ENCODE measurements at places on chromosomes 5 and 9.

DNA sequence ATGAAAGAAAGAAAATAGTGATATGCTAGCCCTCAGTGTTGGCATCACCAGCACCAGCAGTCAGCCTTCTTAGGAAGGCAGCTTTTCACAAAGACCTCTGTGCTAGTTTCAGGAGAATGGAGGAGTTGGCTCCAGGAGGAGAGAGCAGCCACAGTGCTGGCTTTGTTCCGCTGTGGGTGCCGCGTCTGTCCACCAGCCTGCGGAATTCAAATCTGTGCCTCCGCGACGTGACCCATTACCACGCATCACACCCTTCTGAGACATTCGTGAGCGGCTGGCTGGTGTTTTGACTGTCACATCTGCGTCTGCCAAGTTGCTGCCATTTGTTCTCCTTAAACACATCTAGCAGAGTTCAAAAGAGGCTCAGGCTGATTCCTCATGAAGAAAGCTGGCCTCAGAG, 34.4 kb downstream of the SNX18 start:
- no peak for DNase-seq

DNA sequence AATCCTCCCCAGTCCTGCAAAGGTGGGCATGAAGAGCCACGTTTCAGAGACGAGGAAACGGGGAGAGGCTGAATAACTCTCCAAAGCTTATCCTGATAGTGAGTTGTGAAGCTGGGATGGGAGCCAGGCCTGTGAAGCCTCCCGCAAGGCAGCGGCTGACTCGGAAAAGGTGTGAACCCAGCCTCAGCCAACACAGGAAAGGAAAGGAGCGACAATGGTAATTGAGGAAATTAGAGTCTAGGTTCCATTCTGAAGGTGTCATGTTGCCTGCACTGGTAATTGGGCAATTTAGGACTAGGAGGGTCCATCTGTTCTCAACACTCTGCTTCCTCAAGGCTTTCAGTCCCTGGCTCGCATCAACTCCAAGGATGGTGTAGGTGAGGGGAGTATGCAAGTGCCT, 83.4 kb downstream of the LIFR start:
- no peak for DNase-seq

DNA sequence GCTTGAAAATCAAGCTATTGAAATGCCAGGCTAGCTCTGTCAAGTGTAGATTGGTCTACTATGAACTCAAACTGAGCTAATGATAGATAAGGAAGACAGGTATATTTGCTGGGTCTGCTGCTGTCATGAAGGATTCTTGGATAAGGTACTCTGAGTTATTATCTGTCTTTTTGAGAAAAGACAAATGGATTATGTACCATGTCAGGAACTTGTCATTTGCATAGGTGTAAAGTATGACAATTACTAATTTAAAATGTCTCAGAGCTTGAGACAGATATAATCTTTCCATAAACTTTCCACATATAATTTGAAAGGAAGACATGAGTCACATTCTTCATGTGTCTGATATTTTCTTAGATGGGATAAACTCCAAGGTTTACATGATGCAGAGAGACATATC, 594.1 kb upstream of the PTPRD start:
- DNase-seq = no peak

- DNase-seq = no peak
Observed at GRCh38 chr5:58077966-58078365, 381.9 kb downstream of the PLK2 start.

- no peak for DNase-seq
Observed at GRCh38 chr9:70581214-70581954, 166.9 kb upstream of the KLF9 start.

- no peak for DNase-seq
Observed at GRCh38 chr5:38677636-38678035, 121.2 kb upstream of the LIFR start.

DNA sequence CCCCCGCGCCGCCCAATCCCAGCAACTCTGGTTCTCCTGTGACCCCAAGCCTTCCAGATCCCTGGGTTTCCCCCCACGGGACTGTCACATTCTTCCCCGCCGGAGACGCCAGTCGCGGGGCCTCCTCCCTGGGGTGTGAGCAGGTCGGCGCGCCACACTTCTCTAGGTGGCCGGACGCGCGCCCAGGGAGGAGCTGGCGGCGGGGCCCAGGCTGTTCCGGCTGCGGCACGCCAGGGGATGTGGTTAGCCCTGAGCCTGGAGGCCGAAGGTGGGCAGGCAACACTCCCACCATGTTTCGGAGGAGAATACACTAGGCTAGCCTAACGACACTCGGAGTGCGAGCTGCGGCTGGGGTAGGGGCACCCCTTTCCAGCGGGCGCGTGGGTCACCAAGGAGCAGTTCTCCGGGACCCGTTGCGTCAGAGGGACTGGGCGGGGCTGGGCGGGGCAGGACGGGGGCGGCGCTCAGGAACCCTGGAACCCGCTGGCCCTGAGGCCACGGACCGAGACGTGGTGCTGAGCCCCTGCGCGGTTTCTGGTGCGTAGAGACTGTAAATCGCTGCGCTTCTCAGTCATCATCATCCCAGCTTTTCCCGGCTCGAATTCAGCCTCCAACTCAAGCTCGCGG, at the start of gene SLC27A6:
Gene SLC27A6 (plus strand): TSS at position 478 of the 627 bp plus-strand sequence. CDS start 650 bp downstream, outside the sequence.
- no peak for DNase-seq

DNA sequence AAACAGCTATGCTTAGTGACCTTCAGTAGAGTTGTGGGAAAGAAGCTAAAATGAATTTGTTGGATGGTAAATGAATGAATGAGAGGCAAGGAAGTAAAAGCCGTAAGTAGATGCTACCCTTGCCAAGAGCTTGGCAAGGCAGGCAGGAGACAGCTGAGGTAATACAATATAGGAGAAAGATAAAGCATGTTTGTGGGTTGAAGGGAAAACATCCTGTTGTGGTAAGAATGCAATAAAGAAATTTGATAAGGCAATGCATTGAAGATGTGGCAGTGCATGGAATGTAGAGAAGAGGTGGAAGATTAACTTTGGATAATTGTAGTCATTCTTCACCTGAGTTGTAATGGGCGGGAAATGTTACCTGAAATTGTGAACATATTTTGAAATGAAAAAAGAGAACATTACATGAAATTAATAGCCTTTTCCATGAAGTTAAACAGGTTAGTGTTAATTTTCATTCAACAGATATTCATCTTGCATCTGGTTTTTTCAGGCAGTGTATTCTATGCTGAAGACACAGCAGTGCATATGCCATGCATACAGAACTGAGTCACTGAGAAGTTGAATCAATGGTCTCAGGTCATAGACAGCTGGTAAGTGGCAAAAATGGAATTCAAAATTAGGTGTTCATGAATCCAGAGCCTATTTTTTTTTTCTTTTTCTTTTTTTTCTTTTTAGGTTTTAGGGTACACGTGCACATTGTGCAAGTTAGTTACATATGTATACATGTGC, 43.4 kb upstream of the SPINK5 start:
- no peak for DNase-seq

GRCh38 chr5:173496883-173497255, 119.6 kb downstream of the BOD1 start:
- DNase-seq = no peak

GRCh38 chr9:128211186-128211980, 8.2 kb downstream of the DNM1 start:
- DNase-seq = no peak

GRCh38 chr5:1205255-1206180, 4.1 kb downstream of the SLC6A19 start:
- no peak for DNase-seq

DNA sequence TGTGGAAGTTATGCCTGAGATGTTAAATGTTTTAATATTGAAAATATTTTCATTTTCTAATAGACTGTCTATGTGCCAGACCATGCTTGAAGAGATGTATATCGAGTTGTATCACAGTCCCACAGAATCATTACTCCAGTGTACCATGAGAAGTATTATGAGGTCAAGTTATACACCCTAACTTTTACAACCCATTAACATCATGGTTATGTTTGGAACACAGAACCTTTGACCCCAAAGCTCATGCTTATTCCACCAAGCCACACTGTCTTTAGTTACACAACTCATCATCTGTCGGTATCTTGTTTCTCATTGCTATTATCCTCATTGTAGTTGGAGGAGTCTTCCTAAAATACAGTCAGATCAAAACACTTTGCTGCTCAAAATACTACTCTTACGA, 248.0 kb downstream of the KCTD16 start:
- no peak for DNase-seq

GRCh38 chr9:81031422-81032029, 657.8 kb downstream of the TLE1 start:
- no peak for DNase-seq

GRCh38 chr5:129716235-129716634, 31.7 kb upstream of the MINAR2 start:
- no peak for DNase-seq

DNA sequence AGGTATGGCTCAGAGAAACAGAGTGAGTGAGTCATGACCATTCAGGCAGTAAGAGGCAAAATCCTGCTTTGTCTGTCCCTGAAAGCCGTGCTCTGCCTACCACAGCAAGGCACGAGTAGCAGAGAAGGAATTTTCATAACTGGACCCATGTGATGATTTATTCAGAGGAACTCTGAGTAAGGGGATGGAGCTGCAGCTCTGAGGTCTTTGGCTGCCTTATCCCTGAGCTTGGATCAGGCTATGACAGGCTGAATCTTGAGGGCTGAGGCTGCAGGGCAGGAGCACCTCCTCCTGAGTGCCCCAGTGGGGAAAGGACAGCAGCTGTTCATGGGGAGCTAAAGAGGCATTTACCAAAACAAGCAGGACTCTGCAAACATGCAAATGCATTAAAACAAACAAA, 183.4 kb downstream of the PAPPA start:
- DNase-seq = no peak

DNA sequence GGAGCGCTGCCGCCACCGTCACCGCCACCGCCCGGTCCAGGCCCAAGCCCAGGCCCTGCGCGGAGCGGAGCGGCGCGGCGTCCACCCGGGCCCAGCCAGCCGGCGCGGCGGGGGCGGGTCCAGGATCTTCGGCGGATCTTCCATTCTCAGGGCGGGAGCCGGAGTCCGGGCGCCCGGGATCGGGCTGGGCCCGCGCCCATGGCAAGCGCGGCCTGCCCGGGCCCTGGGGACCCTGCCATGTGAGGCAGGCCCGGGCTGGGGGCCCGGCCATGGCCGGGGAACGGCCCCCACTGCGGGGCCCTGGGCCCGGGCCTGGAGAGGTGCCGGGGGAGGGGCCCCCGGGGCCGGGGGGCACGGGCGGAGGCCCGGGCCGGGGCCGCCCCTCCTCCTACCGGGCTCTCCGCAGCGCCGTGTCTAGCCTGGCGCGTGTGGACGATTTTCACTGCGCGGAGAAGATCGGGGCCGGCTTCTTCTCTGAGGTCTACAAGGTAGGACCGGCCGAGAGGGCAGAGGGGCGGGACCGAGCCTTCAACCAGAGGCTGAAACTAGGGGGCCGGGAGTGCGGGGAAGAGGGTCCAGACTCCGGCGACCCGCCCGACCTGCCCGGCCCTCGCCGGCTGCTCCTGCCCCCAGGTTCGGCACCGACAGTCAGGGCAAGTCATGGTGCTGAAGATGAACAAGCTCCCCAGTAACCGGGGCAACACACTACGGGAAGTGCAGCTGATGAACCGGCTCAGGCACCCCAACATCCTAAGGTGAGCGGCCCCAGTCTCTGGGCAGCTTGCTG, 482 bp downstream of the TESK1 start:
- peak; percentile 16 for DNase-seq

GRCh38 chr5:145981589-145982571, 45.5 kb downstream of the SH3RF2 start:
- DNase-seq = no peak

- DNase-seq = no peak
Observed at GRCh38 chr9:6268826-6269397, 53.3 kb downstream of the IL33 start.

DNA sequence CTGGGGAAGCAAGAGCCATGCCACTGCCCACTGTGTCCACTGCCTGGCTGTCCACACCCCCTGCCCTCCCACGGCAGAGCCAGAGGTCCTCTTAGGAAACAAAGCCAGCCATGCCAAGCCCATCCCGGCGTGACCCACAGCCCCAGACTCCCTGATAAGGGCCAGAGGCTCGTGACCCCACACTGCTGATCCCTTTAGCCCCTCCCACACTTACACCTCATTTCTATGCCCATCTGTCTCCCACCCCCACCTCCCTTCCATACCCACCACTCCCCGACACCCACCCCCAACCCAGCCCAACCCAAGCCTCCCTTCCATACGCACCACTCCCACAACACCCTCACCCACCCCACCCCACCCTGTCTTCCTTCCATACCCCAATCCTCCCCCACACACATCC, 17.3 kb downstream of the PTGES start:
- no peak for DNase-seq

DNA sequence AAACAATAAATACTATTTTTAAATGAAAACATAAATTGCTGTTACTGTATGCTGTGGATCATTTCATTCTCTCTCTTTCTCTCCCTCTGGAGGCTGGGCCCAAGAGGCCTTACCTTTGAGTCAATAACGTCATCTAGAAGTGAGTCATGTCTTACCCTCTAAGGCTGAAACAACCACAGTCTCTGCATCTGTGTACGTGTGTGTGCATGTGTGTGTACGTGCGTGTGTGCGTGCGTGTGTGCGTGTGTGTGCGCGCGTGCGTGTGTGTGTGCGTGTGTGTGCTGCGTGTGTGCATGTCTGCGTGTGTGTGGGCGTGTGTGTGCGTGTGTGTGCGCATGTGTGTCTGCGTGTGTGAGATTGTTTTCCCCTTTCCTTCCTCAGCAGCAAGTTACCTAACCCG, 13.6 kb upstream of the IL17B start:
- no peak for DNase-seq

DNA sequence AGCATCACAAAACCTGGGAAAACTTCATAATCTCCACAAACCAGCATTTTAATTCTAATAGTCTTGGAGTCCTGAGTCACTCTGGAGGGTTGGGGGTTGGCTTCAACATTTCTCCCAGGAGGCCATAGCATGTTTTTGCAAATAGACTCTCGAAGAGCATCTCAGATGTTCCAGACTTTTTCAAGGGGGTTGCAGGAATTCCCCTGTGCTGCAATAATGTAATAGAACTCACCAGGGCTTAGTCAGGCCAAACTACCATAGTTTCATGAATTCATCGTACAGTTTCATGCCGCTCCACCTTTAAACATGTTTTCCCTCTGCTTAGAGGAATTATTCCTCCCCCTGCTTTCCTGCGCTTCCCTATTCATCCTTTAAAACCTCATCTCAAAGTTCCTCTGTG, 499.5 kb upstream of the KLF4 start:
- no peak for DNase-seq

- no peak for DNase-seq
Observed at GRCh38 chr9:77802515-77803293, 154.6 kb upstream of the GNA14 start.

- peak; percentile 16 for DNase-seq
Observed at GRCh38 chr9:134065612-134066419, 2.0 kb downstream of the BRD3 start.

GRCh38 chr5:168972731-168973130, 328.2 kb downstream of the SLIT3 start:
- no peak for DNase-seq

GRCh38 chr9:23677446-23677845, 148.6 kb downstream of the ELAVL2 start:
- no peak for DNase-seq

Data from T-helper 9 cell (primary cell).